WERI-Rb-1 (cell line): ENCODE measurements at places on chromosomes 3 and 15.

DNA sequence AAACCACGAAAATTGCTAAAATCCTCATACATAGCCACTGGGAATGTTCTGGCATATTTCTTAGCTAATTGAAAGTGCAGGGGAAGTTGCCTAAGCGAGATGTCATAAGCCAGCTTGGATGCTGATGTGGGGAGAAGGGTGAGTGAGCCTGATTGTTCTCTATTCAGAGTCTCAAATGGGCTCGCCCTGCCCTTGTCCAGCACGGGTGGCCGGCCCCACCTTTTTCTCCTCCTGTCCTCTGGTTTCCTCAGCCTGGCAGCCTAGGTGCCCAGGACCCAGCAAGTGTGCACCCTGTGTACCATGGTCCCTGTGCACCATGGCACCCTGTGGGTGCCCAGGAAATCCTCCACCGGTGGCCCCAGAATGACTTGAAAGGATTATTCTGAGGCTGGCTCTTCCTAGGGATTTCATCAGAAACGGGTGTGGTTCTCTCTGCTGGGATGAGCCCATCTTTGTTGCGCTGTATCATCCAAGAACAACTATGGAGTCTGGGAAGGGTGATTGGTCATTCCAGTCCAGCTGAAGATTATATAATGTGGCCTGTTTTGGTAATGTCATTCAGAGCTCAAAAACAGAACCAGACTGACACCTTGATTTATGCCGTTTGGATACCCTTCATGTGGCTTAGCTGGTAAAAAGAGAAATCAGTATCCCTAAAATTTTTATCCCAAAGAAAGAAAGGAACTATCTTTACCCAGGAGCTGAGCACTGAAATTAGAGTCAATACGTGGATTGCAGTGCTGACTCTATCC lies 150.8 kb upstream of the BHLHE40 start:
- no peak for DNase-seq

DNA sequence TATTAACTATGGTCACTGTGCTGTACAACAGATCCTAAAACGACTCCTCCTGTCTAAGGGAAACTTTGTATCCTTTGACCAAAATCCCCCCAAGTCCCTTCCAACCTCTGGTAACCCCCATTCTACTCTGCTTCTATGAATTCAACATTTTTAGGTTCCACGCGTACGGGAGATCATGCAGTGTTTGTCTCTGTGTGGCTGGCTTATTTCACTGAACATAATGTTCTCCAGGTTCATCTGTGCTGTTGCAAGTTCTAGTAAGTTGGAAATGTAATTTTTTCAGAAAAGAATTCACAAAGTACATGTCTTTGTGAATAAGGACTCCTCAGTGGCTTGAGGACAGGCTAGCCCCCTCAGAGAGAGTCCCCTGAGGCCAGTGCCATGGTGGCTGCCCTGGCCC lies 66.1 kb downstream of the ATP10A start:
- DNase-seq, result no peak

- no peak for DNase-seq
Observed at GRCh38 chr3:126375835-126376331, 18.7 kb upstream of the KLF15 start.

DNA sequence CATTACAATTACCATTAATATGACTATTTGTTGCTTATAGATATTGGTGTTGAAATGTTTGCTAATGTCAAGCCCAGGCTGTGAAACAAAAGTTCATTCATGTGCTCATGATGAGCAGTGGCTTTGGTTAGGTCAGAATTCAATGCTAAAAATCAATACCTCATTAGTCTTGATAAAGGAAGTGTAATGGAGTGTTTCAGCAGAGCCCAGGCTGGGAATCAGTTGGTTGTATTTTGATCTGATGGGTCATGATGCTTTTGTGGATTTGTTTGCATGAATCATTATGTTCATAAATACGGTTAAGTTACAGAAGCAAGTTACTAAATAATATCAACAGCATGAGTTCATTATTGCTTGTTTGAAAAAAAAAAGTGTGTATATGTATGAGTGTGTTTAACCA lies 13.6 kb upstream of the ZNF774 start:
- DNase-seq, result no peak

- DNase-seq, result no peak
Observed at GRCh38 chr3:38099518-38099917, 37.4 kb downstream of the ACAA1 start.

DNA sequence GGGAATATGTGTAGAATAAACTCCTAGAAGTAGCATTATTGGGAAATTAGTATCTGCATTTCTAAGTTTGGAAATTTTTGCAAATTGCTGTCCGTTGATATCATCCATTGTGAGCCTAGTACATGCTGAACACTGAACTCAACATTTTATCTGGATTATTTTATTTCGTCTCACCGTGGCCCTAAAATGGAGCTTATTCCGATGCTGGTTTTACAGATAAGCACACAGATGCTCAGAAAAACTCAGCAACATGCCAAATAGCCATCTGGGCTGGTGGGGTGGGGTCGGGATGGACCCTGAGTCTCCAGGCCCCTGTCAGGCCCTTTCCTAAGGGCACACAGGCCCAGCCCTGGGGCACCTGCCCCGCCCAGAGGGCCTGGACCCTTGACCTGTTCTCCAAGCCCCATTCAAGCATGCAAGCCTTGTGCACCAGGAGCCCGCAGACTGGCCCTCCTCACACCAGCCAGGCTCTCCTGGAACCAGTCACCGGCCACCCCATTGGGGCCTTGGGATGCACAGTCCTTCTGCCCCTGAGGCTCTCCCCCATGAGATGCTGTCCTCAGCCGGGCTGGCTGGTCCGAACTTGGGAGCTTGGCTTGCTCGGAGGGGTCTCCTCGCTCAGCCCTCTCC lies 20.7 kb upstream of the KLF13 start:
- DNase-seq, result no peak

DNA sequence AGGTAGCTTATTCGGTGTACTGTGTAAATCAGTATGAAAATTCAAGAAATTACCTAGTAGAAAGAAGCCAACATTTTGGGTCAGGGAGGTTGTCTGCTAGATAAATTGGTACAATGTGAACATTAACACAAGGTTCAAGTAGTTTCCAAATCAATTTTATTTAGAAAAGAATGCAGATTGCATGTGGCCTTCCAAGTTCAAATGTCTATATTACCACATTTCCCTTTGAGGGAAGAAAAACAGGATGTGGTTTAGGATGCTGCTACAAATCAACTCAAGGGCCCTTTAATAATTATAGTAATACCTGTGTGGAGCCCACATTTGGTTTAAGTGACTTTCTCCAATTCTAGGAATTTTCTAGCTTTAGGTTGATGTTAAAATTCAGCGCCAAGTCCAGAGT lies 57.5 kb downstream of the CADPS start:
- no peak for DNase-seq

DNA sequence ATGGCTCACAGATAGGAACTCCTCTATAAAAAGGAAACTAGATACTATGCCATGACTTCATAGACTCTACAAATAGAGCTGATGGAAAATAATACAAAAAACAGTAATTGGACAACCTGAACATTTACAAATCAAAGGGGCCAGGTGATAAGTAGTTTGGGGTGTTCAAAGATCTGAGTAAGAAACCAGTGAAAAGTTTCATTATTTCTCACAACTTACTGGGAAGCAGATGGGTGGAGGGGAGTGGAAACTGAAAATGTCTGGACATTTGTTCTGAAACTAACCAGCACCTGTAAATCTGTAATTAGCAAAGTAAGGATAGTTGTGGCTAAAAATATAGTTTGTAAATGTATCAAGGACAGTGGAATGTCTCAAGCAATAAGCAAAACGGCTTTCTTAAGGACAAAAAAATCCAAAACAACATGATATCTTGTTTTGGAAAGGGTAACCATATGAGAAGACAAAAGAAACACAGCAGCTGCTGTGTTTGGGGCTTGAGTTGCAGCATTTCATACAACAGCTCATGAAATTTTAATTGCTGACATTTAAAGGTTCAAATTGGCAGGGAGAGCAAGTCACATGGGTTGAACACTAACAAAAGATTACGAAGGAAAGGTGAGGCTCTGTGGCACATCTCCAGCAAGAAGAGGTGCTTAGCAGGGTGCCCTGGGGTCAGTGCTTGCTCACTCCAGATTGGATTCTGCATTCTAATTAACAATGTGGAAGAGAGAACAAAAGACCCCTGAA lies 26.8 kb upstream of the THBS1 start:
- no peak for DNase-seq

DNA sequence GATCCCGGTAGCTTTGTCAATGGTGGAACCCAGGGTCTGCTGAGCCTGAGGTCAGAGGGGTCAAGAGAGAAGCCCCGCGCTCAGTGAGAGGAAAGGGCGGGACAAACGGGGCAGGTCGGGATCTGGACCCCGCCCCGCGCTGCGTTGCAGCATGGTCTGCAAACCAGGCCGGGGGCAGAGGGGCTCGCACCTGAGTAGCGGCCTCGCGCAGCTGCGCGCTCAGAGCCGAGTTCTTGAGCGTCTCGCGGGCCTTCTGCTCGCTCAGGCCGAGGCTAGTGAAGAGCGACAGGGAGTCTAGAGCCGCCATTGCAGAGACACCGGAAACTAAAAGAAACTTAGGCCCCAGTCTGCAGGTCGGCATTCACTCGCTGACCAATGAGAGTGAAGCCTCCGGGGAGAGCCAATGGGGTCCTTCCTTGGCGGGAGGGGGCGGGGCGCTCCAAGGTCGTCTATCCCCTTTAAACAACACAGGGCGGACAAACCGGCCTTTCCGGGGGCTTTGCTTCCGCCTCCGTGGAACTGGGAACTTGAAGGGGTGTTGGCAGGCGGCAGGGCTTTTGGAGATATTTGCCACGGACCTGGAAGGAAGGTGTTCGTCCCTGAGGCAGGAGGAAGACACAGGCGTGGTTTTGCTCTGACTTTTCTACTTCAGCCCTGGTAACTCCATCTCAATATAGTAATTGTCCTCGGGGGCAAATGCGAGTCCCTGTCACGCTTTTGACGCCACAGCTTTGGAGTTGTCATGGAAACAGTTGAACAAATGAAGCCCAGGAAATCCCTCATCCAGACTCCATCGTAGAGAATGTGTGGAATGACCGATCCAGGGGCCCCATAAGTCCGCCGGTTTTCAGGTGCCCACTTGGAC lies at the start of gene QARS1:
Gene QARS1 (minus strand): TSS at position 331 of the 865 bp plus-strand sequence. CDS start 24 bp downstream, at position 307.
- peak; percentile 95 for DNase-seq

- no peak for DNase-seq
Observed at GRCh38 chr3:140311428-140311827, 366.4 kb upstream of the TRIM42 start.

DNA sequence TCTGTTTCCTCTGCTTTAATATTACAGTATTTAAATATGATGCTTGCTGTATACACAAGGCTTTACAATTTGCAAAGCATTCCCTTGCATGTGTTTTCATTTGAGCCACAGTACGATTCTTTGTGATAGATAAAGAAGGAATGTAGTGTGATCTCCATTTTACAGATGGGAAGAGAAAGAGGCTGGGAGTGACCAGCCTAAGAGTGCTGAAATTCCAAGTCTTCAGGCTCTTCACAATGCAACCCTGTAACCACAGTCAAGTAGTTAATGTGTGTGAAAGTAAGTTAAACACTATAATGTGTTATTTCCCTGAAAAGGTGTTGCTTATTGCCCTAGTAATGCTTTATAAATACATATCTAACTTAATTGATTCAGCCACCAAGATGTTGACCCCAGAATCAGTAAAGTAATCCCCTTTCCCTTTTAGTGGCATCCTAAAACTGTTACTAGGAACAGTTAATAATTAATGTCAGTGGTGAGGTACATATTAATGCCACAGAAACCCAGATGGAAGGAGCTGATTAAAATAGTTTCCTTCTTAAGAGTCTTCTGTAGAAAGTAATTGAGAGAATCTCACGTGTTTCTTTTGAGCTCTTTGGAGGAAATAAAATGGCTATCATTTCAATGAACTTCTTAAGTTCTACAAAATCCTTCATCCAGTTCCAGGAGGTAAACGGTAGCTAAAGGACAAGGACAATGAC lies 110.4 kb downstream of the IL12A start:
- no peak for DNase-seq
